ENCODE measurements at places on chromosomes 4 and X.

DNA sequence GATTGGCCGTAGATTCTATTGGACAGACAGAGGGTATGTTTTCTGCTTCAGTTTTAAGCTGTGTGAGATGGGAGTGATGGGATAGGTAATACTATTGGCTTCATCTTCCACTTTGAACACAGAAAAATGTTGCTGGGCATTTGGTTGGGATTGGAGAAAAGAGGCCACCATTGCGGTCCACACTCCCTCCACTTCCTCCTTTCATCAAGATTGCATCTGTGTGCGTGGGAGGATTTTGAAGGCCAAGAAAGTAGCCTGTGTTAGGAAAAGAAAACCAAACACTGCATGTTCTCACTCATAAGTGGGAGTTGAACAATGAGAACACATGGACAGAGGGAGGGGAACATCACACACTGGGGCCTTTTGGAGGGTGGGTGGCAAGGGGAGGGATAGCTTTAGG lies 56.4 kb downstream of the EGF start:
- no peak for DNase-seq

DNA sequence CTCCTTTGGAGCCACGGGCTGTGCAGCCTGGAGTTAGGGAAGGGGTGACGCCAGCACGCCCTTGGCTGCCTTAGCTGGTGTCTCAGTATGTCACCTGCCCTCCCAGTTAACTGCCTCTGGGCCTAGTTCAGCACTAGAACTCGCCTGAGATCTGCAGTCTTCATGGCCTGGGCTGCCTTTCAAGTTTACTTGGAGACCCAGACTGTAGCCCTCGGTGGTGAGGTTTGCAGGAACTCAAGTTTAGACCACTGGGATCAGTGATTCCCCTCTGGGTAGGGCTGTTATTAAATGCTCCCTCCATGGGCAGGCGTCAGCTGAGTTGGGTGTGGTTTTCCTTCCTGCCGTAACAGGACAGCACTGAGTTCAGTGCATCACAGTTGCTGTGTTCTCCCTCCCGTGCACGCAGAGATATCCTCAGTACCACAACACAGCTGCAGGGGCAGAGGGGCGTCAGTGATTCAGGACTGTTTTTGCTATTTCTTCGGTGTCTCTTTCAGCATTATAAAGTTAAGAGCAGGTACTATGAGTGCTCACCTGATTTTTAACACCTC lies 30.5 kb downstream of the PLAC8 start:
- DNase-seq = no peak

GRCh38 chrX:150621652-150622051 lies 53.2 kb downstream of the MTM1 start:
- DNase-seq = no peak

GRCh38 chr4:127347936-127348335 lies 284.8 kb upstream of the INTU start:
- DNase-seq = no peak

DNA sequence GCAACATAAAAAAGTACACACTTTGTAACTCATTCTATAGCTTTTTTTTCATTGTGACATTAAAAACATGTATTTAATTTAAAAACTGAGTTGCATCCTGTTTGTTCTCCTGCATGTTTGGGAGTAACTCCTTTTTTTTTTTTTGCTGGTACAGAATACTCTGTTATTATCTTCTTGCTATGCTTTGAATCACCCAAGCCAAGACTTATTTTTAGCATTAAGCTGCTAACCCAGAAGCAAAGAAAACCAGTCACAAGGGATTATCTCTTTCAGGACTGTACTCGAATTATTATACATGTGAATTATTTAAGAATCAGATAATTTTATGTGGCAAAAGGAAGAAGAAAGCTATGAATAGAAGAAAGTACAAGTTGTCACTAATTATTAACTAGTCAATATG lies 194.9 kb downstream of the ADAMTS3 start:
- DNase-seq = no peak

All from NCI-H1436 treated with DMSO at 0.1 percent for 48 hours (cell line).